ENCODE measurements at places on chromosomes 11 and 22.

- DNase-seq: no peak
Measured at GRCh38 chr11:67492801-67493547, 10.1 kb downstream of the AIP start.

DNA sequence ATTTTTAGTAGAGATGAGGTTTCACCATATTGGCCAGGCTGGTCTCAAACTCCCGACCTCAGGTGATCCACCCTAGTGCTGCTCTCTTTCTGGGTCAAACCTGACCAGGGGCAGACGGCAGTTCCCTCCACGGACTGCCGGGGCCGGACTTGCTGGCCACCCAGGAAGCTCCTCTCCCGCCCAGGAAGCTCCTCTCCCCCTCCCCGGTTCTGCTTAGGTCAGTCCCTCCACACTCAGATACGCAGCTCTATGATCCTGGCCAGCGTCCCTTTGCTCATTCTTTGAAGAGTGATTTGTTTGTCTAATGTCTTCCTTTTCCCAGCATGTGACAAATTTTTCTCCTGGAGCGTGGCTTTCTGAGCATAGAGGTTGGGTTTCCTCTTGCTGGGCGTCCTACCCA, 125.3 kb upstream of the B3GAT1 start:
- no peak for DNase-seq

- DNase-seq: no peak
Measured at GRCh38 chr22:19045094-19045493, 77.1 kb downstream of the DGCR2 start.

- DNase-seq: no peak
Measured at GRCh38 chr11:134270250-134270714, 5.9 kb upstream of the GLB1L3 start.

- no peak for DNase-seq
Measured at GRCh38 chr11:122813176-122813893, 25.0 kb upstream of the CRTAM start.

DNA sequence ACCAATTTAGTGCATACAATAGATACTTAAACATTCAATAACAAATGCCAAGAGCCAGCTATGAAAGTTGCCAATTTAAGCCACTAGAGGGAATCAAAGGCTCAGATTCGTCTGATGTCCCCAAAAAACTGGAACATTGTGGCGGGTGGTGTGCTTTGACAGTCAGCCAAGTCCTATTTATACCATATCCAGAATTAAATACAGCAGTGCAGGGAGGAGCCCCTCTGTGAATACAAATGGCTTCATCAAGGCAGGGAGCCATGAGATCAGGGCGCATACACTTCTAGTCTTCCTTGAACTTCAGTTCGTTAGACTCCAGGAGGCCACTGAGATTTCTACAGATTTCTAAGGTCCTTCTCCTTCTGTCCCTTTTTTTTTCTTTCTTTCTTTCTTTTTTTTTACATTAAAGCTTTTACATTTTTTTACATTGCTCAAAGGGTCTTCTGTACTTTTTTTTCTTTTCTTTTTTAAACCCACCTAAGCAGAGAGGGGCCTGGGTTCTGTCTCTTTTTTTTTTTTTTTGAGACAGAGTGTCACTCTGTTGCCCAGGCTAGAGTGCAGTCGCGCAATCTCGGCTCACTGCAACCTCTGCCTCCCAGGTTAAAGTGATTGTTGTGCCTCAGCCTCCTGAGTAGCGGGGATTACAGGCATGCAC, 41.5 kb upstream of the HSPA8 start:
- DNase-seq: peak; percentile 82

DNA sequence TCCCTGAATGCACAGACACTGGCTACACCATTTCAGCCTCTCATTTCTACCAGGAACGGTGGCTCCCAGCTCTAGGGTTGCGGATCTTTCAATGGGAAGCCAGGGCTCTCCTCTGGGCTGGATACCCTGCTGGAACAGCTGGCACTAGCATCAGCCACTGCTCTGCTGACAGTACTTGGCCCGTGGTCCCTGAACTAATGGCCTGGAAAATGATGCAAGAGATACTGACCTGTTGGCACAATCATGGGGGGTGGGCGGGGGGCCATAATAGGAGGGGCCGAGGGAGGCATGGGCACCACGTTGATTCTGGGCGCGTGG, 10.7 kb upstream of the TBC1D10A start:
- DNase-seq: no peak

- no peak for DNase-seq
Measured at GRCh38 chr11:13228572-13228971, 49.0 kb upstream of the BMAL1 start.

GRCh38 chr11:125304876-125305275, 140.3 kb downstream of the PKNOX2 start:
- no peak for DNase-seq

- no peak for DNase-seq
Measured at GRCh38 chr22:30871391-30872284, 96.9 kb downstream of the MORC2 start.

GRCh38 chr22:26552466-26552865, 37.5 kb downstream of the TPST2 start:
- no peak for DNase-seq

GRCh38 chr22:35462498-35463230, 62.7 kb downstream of the MCM5 start:
- no peak for DNase-seq

GRCh38 chr11:61026121-61027031, 54.9 kb downstream of the CD6 start:
- no peak for DNase-seq

- DNase-seq: no peak
Measured at GRCh38 chr11:124467381-124467927, 22.0 kb upstream of the OR8B8 start.

DNA sequence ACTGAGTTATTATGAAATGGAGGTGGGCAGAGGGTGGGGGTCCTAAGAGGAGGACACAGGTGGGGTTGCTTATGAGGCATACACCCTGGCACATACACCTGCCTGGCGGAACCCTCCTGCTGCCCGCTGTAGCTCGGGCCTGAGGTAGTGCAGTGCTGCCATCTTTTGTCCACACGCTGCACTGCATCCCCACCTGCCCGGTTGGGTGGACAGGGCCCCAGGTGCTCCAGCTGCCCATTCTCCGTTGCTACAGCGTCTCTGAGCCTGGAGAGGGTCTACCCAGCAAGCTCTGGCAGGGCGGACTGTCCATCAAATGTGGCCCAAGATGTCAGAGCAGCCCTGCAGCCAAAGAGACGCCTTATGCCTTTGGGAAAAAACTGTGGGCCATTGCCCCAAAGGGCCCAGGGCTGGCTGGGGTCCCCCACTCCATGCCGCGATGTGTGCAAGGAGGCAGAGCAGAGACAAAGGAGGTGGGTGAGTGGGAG, 131.2 kb downstream of the BUD13 start:
- DNase-seq: peak; percentile 15

DNA sequence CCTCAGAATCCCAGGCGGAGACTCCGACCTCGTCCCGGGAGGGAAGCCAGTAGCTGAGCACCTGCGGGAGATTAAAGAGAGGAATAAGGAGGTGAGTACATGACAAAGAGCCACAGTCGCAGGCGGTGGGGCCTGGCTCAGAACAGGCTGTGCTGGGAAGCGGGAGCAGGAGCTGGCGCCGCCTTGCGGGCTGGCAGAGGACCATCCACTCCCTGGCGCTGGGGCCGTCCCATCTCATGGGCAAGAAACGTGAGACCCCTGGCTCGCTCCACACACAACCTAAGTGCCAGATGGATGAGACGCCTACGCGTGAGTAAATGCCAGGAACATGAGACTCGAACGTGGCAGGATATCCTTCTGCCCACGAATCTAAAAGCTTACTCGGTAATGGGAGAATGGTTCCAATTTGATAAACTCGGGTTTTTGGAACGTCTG, 6.3 kb downstream of the CEND1 start:
- peak; percentile 52 for DNase-seq

DNA sequence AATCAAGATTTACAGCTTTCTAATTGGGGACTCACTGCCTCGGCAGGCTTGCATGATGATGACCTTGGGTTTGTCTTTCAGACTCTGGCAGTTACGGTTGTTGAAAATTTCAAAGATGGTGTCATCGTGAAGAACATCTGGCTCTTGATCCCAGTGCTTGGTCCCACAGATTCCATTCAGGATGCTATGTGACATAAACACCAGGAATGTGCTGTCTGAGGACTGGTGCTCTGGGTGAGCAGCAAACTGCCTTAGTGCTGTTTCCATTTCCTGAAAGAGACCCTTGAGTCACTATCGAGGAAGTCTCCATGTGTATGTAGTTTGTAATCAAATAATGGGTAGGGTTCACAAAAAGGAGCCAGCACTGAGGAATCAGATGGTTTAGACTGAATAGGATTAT, 7.1 kb downstream of the CASP12 start:
- DNase-seq: no peak
